CD4-positive, alpha-beta T cell treated with Interleukin-17A for 1 hour (primary cell): ENCODE measurements at places on chromosomes 1 and 21.

DNA sequence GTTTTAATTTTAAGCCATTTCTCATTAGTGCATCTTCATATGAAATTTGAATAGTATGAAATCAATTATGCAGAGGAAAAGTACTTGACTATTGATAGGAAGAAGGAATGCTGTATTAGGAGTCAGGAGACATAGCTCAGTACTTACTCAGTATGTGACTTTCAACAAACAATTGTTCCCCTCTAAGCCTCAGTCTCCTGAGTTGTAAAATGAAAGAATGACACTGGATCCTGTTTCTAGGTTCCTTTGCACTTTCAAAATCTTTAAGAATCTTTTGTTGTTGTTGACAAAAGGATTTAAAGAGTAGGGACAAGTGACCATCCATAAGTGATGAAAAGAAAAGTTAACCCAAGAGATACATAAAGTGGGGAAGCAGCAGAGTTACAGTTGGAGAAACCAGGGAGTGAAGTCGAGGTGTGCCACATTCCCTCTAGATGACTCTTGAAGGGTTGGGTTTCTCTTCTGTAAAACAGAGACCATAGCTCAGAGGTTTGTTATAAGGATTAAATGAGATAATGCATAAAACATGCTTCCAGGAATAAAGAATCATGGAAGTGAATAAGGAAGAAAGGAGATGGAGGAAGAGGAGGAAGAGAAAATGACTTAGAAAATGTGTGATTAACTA lies 105.7 kb upstream of the KCNJ15 start:
- DNase-seq = no peak

DNA sequence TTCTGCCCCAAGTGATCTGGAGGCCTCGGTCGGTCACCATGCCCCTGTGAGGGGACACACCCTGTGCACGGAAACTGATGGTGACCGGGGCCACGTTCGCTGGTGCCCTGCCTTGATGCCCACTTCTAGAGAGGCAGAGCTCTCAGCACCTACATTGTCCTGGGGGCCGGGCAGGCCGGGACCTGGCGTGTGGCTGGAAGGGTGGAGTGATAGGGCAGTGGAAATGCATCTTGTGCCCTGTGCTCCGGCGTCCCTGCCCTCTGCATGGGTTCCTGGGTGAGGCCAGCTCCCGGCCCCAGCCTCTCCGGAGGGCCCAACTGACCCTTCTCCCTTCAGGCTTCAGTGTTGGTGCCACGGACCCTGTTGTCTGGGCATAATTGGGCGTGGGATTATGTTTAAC lies 11.0 kb upstream of the UMODL1 start:
- no peak for DNase-seq

DNA sequence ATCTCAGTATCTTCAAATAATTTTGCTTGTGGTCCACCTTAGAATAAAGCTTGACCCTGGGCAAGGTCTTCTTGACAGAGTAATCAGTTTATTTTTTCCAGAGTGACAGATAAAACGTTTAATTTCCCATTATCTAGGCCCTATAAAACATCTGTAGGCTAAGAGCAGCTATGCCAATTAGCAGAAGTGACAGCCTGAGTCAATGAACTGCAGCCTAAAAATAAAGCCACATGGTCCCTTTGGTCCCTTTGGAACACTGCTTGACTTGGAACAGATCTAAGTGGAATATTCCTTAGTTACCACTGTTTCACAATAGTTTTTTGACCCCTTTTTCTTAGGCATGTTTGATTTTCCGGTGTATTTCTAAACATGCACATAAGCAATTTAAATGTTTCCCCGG lies 6.3 kb upstream of the RGS13 start:
- no peak for DNase-seq

GRCh38 chr1:54376430-54377039 lies 29.7 kb downstream of the SSBP3 start:
- no peak for DNase-seq

- no peak for DNase-seq
Measured at GRCh38 chr1:5933050-5933449, 59.2 kb downstream of the NPHP4 start.

DNA sequence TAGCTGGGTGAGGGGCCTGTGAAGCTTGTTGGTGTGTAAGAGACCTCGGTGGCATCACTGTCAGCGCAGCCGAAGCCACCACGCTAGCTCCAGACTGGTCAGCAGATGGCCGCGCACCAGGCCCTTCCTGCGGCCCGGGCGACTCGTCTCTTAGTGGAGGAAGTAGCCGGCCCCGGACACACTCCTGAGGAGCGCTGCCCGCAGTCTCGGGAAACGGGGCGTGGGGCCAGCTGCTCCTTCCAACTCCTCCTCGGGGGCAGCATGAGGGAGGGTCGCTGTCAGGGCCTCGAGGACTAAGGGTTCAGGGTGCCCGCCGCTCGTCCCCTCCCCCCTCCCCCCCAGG lies 20.4 kb downstream of the H3-3A start:
- no peak for DNase-seq

- DNase-seq = no peak
Measured at GRCh38 chr1:29801561-29801973, 565.2 kb downstream of the PTPRU start.

- no peak for DNase-seq
Measured at GRCh38 chr1:110059133-110059863, 11.2 kb downstream of the ALX3 start.

DNA sequence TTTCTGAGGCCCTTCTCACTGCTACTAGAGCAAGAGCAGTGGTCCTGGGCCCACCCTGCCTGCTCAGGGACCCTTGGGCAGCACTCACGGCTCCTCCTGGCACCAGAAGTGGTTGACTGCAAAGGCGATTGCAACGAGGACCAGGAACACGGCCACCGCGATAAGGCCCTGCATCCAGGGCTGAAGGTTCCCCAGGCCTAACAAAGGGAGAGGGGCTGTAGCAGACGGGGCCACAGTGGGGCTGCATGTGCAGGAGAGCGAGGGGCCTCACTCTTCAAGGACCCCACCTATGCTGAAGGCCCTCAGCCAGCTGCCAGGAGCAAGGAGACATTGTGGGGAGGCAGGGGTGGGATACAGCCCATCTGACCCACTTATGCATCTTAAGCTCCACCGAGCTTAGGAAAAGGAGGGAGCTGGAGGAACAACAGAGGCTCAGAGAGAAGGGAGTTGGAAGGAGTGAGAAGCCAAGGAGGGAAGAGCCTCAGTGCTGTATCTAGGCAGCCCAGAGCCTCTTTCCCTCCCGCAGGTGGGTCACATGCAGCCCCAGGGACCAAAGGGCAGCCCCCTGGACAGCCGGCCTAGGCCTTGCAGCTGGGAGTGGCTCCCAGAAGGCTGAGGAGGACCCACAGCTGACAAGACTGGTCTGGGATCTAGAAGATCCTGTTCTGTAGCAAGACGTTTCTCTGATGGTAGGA lies 2.5 kb downstream of the PDZK1IP1 start:
- no peak for DNase-seq

- DNase-seq = peak; percentile 29
Measured at GRCh38 chr21:42467140-42467983, 28.7 kb downstream of the RSPH1 start.

DNA sequence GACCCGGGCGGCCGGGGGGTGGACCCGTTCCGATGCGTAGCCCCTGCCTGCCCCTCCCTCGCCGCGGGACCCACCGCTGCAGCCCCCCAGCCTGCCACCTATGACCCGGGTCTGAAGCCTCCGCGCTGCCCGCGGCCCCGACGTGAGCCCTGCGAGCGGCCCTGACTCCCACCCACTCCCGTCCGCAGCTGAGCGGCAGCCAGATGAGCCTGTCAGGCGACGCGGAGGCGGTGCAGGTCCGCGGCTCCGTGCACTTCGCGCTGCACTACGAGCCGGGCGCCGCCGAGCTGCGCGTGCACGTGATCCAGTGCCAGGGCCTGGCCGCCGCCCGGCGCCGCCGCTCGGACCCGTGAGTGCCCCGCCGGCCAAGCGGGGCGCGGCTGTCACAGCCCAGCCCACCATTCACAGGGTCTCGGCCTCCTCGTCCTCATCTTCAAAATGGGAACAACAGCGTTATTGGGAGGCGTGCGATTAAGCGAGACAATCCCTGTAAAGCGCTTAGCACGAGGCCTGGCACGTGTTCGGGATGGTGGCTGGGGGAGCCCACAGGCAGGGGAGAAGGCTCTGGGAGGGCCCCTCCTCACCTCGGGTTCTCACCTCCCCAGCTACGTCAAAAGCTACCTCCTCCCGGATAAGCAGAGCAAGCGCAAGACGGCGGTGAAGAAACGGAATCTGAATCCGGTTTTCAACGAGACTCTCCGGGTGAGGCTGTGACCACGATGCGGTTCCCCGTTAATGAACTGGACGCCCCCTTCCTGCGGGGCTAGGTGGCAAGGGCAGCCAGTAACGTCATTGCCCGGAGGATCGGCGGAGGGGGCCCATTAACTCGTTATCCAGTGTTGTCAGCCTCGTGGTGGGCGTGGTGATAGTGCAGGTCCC lies 8.2 kb downstream of the SYTL1 start:
- peak; percentile 11 for DNase-seq

- no peak for DNase-seq
Measured at GRCh38 chr21:46066591-46067331, 31.2 kb upstream of the COL6A2 start.

DNA sequence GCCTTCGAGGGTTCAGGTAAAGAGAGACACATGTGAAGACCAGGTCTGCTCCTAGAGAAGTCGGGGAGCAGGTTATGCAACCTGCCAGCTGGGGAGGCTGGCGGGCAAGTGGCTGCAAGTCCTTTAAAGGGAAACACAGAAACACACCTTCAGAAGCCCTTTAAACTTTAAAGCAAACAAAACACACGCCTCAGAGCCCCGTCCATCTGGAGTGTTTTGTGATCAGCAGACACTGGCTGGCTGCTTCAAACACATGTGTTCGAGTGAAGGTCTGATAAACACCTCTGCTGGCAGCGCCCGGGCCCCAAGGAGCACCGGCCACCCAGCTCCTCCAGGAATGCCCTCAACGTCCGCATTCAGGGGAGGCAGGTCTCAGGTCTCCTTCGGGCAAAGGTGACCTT lies 15.2 kb downstream of the RIPK4 start:
- no peak for DNase-seq

- no peak for DNase-seq
Measured at GRCh38 chr1:178196631-178197030, 102.7 kb downstream of the RASAL2 start.

GRCh38 chr1:151534662-151535278 lies 5.3 kb upstream of the TUFT1 start:
- peak; percentile 80 for DNase-seq

DNA sequence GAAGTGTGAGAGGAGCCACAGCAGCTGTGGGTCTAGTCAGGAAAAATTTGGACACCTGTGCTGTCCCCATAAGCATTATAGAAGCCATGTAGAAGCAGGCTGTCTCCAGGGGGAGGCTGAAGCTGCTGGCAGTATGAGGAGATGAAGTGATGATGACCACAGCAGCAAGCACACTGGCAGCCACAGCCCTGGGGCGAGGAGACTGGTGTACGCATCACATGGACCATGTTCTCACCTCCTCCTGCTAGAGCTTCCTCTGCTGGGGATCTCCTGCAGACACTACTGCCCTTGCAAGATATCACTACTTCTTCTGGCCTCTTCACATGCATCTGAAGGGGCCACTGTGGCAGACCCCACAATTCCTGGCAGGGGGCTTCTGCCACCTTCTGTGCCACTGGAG lies 33.8 kb upstream of the CREG1 start:
- no peak for DNase-seq

- DNase-seq = no peak
Measured at GRCh38 chr1:158735848-158736247, 15.3 kb upstream of the OR6K3 start.

- no peak for DNase-seq
Measured at GRCh38 chr1:165451691-165452090, 6.8 kb upstream of the RXRG start.

DNA sequence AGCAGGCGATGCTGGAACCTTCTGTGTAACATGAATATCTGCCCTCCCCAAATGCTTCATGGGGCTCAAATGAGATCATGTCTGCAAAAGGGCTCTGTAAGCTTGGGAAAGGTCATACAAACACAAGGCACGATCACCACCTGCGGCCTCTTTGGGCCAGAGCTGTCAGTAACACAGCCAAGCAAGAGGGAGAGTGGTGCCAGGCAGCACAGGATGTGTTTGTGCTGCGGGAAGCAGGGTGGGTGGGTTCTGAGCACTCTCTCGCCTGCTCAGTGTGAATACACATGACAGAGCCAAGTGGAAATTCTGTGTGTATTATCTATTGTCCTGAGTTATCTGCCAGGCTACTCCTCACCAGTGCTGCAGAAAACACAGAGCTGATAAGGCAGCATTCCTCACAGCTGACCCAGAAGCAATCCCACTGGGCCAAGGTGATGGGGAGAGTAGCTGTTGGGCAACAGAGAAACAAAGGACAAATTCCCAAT lies 101.2 kb downstream of the LAMC2 start:
- DNase-seq = no peak

GRCh38 chr21:40631211-40631610 lies 215.7 kb downstream of the DSCAM start:
- no peak for DNase-seq

- peak; percentile 91 for DNase-seq
Measured at GRCh38 chr1:234611225-234611846, 1.4 kb upstream of the IRF2BP2 start.

GRCh38 chr1:15384301-15384901 lies 25.3 kb upstream of the EFHD2 start:
- no peak for DNase-seq

- no peak for DNase-seq
Measured at GRCh38 chr1:7418442-7419080, 352.5 kb upstream of the VAMP3 start.

DNA sequence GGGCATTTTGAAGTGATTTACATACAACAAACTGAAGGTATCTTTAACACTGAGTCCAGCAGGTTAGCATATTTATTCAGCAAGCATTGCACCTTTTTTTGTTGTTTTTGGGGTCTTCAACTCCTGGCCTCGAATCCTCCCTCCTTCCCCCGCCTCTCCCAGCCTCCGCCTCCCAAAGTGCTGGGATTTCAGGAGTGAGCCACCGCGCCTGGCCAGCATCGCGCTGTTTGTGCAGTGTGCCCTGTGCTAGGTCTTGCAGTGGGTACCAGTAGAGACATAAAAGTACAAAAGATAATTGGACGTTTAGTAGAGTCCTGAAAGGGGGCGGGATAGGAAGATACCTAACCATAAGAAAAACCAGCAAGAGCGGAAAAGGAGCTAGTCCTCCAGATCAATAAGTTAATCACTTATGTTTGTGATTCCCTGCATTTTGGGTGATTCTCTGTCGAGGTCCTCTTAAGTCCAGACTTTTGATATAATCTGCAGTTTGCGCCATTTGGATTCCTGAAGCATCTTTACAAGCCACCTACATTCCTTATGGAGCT lies 111.8 kb downstream of the OSBPL9 start:
- DNase-seq = no peak

DNA sequence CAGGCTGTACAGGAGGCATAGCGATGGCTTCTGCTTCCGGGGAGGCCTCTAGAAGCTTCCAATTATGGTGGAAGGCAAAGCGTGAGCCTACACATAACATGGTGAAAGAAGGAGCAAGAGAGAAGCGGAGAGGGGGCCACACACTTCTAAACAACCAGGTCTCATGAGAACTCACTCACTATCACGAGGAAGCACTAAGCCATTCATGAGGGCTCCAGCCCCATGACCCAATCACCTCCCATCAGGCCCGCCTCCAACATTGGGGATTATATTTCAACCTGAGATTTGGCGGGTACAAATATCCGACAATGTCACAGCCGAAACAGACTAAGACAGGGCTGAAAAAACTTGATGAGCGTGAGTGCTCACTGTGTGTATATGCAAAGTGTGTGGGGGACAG lies 89.3 kb upstream of the CNIH3 start:
- no peak for DNase-seq

GRCh38 chr1:220378571-220379302 lies 106.5 kb upstream of the RAB3GAP2 start:
- DNase-seq = no peak
